ENCODE measurements at places on chromosomes 5 and 9. TPM values are rescaled to one million over a fixed set of nuclear protein-coding genes. Genes with fewer than 3 reads are reported as not detected.

The CCDC127 gene
- 9.6 TPM for total RNA-seq

The FOXD1 gene
- 28.6 TPM for total RNA-seq

GRCh38 chr5:128913551-128913950 is 51.7 kb upstream of the SLC27A6 start:
- peaks cover 18% of the 10 kb centered on the region for H3K27me3 ChIP-seq
- no peak overlapping the region for H3K4me3 ChIP-seq
- H3K27ac ChIP-seq, result no peak overlapping the region
- DNase-seq, result no peak
- H3K4me1 ChIP-seq, result no peaks in the 10 kb centered on the region

DNA sequence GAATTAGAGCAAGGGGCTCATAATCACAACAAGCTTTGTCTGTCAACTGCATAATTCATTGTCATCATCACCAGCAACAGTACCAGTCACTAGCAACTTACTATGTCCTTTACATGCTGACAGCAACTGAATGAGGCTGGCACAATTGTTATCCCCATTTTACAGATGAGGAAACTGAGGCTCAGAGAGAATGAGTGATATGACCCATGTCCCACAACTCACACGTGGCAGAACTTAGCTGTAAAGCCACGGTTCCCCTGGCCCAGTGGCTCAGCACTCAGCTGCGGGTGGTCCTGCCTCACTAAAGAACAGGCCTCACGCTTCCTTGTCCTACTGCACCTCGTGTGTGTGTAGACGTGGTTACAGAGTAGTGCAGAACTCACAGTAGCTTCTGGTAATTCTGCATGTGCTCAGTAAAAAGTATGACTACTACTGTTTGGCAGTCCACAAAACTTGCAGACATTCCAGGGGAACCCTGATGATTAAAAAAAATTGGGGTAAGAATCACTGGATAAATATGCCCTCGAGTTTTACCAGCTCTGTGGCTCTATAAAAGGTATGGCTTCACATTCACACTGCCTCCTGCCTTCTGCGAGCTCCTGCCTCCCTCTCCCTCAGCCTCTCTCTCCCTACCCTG is 30.2 kb downstream of the AFAP1L1 start:
- H3K27ac ChIP-seq, result no peak overlapping the region
- H3K27me3 ChIP-seq, result no peaks in the 10 kb centered on the region
- H3K4me3 ChIP-seq, result no peak overlapping the region
- H3K36me3 ChIP-seq, result no peaks in the 10 kb centered on the region

DNA sequence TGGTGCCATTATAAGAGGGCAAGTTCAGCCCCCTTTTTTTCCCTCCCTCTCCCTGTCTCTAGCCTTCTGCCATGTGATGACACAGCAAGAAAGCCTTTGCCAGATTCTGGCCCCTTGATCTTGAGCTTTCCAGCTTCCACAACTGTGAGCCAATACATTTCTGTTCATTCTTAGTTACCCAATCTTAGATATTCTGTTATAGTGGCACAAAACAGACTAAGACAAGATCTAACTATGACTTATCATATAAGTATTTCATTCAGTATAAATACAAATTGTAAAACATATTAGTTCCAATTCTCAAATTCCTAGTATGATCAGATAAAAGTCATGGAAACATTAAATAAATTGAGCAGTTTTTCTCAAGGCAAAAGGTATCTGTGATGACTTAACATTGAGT is 276.3 kb downstream of the COX7C start:
- H3K4me1 ChIP-seq, result no peaks in the 10 kb centered on the region
- no peaks in the 10 kb centered on the region for H3K36me3 ChIP-seq

Measured in chondrocyte (in vitro differentiated cells).